ENCODE measurements at places on chromosomes 3 and 15.

DNA sequence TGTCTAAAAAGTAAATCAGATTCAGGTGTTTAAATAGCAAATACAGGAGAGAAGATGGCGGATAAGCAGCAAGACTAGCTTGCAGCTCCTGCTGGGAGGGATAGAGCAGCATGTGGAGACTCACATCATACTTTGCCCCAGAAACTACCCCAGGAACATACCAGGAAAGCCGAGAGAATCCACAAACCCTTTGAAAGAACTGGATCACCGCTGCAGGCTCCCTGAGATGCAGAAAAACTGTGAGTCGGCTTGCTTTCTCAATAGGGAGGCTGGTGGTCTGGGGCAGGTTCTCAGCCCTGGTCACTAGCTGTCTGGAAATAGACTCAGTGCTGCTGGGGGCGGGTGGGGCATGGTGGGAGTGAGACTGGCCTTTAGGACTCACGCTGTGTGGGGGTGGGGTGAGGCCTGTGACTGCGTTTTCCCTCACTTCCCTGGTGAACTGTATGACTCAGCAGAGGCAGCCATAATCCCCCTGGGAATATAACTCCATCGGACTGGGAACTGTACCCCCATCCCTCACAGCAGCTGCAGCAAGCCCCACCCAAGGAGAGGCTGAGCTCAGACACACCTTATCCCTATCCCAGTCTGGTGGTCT is 142.8 kb downstream of the CNTN6 start:
- no peak for DNase-seq

DNA sequence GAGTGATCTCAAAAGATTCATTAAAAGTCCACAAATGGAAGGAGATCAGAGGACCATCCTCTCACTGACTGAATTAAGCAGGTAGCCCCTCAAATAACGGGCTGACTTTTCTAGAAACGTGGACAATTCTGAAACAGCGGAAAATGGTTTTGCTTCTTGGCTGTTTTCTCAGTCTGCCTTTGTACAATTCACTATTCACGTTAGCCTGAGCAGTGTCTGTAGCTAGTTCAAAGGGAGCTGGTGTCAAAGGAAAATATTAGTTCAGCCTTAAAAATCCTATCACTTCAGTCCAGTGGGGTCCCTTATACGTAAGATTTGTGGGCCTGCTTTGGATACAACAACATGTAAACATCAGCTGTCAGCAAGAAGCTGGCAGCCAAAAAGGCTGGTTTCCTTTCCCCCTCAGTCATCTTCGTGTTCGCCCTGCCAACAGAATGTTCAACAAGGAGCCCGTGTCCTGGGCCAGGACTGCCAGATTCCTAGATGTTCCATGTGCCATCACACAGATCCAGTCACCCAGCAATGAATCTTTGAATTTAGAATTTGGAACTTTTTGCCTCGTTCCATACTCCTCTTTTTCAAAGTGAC is 19.3 kb downstream of the LMCD1 start:
- DNase-seq, result no peak

DNA sequence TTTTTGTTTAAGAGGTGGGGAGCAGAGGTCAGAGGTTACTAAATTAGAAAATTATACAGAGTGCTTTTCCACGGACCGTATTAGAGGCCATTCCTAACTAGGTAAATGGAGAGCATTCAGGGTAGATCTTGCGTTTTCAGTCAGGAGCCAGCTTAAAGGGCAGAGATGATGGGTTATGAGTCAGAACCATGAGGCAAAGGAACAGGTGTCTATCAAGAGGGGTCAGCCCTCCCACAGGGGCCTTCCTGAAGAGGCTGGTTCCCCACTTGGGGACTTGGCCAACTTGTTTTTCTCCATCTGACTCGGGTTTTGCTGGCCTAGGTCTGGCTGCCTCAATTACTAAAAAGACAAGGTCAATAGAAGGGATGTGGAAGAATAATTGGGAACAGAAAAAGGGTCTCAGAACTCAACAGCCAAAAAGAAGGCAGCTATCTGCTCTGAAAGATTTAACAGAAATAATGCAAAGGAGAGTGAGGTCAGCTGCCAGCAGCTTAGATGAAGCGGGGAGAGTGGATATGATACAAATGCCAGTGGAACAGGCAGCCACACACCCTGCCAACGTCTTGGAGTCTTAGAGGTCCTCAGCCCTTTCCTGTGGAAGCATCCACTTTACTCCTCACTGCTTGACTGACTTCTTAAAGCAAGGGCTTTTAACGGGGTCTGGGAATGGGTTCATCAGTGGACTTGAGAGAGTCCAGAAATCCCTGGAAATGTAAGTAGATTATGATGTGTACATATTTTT is 17.6 kb downstream of the MTMR14 start:
- DNase-seq, result no peak

GRCh38 chr15:45790325-45790943 is 155.6 kb downstream of the SQOR start:
- peak; percentile 28 for DNase-seq

- DNase-seq, result peak; percentile 12
Measured at GRCh38 chr3:134877788-134878187, 82.7 kb downstream of the EPHB1 start.

- DNase-seq, result no peak
Measured at GRCh38 chr3:48798998-48799397, 48.7 kb downstream of the PRKAR2A start.

GRCh38 chr3:45795882-45796765 is at the start of gene SLC6A20:
Gene SLC6A20, minus strand, starts transcription at chr3:45796536. Its CDS starts 117 bp downstream, at chr3:45796419.
- DNase-seq, result peak; percentile 57

DNA sequence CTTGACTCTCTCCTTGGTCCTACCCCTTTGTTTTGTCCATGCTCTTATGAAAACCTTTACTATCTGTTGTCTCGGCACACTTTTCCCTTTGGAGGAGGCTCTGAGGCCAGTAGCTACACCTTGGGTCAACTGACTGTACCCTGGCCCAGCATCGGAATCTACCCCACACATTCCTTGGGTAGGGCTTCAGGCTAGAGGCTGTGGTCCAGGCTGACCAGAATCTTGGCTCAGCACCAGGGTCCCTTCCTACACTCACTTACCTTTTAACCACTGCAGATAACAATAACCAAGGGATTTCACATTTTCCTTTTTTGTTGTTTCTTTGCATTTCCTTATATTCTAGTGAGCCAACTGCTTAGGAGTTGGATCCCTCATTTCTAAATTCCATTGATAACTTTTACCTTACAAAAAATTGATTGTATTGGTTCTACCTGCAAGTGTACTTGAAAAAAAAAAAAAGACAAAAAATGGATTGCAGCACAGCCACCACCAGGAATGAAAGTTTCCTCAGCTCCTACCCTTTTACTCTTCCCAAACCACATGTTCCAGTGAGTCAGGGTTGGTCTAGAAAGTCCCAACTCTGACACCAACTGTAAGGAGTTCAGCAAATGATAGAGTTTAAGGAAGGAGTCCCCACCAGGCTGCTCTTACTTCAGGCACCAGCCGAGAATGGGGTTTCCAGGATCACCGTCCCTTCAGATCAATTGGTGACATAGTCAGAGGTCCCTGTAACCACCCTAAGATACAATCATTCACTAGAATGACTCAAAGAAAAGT is 95.6 kb downstream of the FBLN2 start:
- DNase-seq, result peak; percentile 23

- no peak for DNase-seq
Measured at GRCh38 chr3:49658711-49659110, 15.4 kb upstream of the APEH start.

DNA sequence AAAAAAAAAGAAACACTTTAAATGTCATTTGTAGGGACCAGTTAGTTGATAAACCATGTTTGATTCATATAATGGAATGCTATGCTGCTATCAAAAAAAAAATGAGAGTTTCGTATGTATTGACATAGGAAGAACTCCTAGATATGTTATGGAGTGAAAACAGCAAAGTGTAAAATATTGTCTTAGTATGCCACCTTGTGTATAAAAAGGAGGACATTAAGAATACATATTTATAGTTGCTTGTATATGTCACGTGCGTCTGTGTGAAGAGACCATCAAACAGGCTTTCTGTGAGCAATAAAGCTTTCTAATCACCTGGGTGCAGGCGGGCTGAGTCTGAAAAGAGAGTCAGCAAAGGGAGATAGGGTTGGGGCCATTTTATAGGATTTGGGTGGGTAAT is 39.5 kb downstream of the KBTBD8 start:
- no peak for DNase-seq

- no peak for DNase-seq
Measured at GRCh38 chr15:43219929-43220928, 589 bp downstream of the EPB42 start.

DNA sequence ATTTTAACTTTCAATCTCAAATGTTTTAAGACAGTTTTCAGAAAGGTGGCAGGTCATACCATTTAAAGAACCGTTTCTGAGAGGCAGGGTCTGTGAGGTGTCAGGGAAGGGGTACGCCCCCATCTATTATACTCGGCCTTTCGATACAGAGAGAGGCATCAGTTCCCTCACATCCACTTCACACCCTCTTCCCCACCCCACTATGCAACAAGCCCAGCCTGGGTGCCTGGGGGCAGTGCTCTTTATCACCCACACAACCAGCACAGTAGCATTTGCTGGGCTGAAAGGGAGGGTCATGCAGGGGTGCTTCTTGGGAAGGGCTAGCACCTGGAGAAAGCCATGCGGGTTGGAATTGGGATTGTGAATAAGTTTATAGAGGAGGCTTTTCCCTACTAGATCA is 56.0 kb upstream of the KCNMB2 start:
- DNase-seq, result no peak

GRCh38 chr3:9862391-9863057 is 17.5 kb downstream of the CIDEC start:
- peak; percentile 39 for DNase-seq

DNA sequence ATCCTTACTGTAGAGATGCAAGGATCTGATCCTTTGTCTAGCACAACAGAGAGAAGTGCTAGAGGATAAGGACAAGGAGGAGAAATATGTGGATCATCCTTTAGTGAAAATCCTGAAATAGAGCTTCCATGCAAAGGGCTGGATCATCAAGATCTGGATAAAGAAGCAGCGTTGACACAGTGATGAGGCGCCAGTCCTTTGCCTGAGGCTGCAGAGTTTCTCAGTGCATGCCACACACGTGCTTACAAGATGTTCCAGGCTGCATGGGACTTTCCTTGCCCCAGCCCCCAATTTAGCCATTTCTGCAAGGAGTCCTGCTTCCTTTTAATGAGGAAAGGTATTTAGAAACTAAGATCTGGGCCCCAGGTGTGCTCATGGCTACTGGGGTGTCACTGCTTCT is 7.2 kb upstream of the ABTB1 start:
- no peak for DNase-seq

GRCh38 chr3:197953881-197954280 is 3.9 kb downstream of the RPL35A start:
- DNase-seq, result no peak

- DNase-seq, result no peak
Measured at GRCh38 chr3:112759681-112760080, 87.0 kb downstream of the CD200R1L start.

GRCh38 chr15:31799715-31800321 is 230.5 kb upstream of the CHRNA7 start:
- DNase-seq, result peak; percentile 11

- peak; percentile 26 for DNase-seq
Measured at GRCh38 chr15:58357529-58358476, 74.0 kb upstream of the LIPC start.

DNA sequence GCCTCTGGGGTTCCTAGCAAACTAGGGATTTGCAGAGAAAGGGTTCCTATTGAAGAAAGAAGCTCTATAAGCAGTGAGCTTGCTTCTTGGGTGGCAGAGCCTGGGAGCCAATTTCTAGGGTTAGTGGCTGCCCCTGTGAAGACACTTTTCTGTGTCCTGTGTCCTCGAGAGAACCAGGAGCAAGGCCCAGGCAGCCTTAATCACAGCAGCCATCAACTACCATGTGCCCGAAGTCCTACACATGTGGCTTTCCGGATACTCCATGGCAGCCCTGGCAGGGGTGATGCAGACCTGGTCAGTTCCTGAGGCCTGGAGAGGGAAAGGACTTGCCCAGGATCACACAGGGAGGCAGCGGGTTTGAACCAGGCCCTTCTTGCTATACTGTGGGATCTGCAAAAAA is 27.7 kb upstream of the TSPAN3 start:
- no peak for DNase-seq

DNA sequence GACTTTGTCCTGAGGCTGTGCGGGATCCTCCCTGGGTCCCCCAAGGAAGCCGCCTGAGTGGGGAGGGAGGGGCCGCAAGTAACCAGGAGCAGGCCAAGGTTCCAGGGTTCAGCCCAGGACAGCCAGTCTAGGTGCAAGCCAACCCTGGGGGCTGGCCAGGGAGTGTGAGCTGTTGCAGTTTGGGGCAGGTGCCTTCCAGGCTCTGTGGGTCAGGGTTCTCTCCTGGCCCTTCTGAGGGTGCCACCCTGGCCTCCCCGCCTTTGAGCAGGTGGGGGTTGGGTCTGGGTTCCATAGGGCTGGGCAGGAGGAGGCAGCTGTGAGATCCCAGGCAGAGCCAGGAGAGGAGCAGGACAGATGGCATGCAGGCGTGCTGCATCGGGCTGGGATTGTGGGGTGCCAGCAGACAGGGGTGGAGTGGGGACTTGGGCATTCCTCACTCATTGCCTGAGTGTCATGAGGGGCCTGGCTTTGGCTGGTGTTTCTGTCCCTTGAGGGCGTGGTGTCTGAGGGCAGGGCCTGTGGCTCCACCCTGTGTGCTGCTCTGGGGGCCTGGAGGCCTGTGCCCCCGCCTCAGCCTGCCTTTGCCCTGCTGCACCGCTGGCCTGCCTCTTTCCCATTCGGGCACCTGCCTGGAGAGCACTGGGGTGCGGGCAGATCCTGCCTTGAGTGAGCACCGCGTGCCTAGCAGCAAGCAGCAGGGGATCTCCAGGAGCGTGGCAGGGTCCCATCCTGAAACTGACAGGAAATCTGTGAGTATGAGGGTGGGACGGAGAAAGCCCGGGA is 18.4 kb downstream of the KLF13 start:
- no peak for DNase-seq

DNA sequence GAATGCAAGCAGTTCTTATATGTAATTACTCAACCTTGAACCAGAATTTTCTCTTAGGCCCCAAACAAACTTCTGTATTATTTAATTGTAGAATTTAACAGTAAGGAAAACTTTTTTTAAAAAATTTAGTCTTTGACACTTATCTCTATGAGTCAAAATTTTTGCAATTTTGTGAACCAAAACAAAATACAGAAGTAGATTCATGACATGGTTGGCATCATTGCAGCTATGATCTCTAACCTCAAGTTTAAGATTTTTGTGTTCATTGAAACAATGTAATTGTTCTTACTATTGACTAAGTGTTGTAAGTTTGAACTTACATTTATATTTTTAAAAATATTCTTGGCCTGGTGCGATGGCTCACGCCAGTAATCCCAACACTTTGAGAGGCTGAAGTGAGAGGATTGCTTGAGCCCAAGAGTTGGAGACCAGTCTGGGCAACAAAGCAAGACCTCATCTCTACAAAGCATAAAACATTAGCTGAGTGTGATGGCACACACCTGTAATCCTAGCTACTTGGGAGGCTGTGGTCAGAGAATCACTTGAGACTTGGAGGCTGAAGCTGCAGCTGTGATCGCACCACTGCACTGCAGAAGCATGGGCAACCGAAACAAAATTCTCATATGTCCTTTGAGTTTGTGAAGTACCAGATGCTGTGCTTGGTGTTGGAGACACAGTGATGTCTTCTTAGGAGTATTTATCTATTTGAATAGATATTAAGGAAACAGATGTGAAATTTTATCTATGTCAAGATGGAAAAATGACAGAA is 39.7 kb downstream of the STT3B start:
- no peak for DNase-seq
